Esophagus muscularis mucosa (tissue), 4 donors: ENCODE measurements at places on chromosomes 5 and 9. TPM values are rescaled to one million over a fixed set of nuclear protein-coding genes. Genes with fewer than 3 reads are reported as not detected.

DNA sequence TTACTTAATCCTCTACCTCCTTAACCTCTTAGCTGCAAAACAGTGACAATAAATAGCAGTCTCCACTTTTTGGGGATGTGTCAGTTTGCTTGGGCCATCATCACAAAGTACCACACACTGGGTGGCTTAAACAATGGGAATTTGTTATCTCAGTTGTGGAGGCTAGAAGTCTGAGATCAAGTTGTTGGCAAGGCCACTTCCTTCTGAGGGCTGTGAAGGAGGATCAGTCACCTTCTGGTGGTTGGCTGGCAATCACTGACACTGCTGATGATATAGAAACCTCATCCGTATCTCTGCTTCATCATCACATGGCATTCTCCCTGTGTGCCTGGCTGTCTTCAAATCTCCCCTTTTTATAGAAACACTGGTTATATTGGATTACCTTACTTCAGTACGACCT is 187.1 kb upstream of the TBC1D2 start:
- H3K27ac ChIP-seq = no peak overlapping the region
- peaks cover 4% of the 10 kb centered on the region for H3K27me3 ChIP-seq
- no peaks in the 10 kb centered on the region for H3K4me1 ChIP-seq
- no peak overlapping the region for H3K4me3 ChIP-seq
- DNase-seq = no peak

Gene ASPN
- 15.4 TPM for total RNA-seq

DNA sequence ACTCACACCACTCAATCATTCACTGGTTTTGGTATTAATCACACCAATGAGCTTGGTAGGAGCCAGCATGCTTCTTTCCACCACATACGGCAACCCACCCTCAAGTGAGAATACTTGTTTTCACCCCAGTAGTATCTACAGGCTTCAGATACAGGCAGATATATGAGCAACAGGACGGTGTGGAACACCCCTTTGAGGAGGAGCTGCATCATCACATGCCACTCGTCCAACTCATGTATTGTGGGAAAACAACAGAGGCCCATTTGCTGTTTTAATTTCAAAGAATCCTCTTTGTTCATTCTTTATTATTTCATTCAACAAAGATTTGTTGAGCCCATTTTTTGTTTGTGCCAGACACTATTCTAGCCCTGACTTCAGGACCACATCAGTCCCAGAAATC is 46.0 kb downstream of the RORB start:
- no peak overlapping the region for H3K4me3 ChIP-seq
- H3K27me3 ChIP-seq = no peaks in the 10 kb centered on the region
- no peaks in the 10 kb centered on the region for H3K4me1 ChIP-seq
- no peak for DNase-seq
- no peak overlapping the region for H3K27ac ChIP-seq

DNA sequence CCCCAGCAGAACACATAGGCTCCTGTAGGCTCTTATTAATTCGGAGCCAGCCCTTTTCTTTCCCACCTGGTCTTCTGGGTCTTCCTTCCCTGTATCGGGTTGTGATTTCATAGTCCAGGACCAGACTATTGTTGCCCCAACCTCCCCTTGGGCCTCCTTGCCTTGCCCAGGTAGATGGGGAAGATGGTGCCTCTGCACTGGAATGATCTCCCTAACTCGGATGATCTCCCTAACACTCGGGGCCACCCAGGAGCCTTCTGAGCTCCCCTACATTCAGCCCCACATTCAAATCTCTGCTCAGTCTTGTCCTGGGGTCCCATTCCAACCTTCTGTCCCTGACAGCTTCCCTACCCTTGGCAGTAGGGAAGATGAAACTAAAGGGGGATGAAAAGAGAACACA is 2.7 kb upstream of the IRF1 start:
- peaks cover 7% of the 10 kb centered on the region for H3K36me3 ChIP-seq
- DNase-seq = peak; percentile 45
- peaks cover 60% of the 10 kb centered on the region for H3K4me1 ChIP-seq
- no peak overlapping the region for H3K4me3 ChIP-seq
- no peak overlapping the region for H3K27ac ChIP-seq

Gene ARSB
- total RNA-seq = 103 TPM

DNA sequence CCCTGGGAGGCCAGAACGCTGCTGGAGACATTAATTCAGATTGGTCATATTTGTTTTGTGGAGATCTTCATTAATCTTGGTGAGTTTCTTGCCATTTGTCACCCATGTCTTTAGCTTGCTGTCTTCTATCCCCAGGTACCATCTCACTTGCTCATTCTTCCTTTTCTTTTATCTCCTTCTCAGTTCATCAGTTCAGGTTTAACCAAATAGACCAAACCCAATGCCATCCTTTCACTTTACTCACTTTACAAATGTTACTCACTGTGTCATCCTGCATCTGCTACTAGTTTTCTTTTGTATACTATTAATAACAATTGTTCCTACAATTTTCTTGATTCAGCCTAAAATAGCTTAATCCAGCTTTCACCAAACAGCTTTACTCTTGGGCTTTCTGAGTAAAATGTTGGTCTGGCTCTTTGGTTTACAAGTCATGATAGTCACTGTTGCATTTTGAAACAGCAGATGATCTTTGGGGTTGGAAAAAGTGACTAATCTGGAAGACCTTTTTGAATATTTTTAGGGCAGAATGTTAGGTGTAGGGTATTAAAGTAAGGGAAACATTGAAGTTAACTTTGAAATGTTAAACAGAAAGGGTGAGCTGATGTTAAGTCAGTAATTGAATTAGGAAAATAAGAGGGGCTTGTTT is 246.9 kb downstream of the ZSWIM6 start:
- H3K4me1 ChIP-seq = no peaks in the 10 kb centered on the region
- no peak overlapping the region for H3K4me3 ChIP-seq

DNA sequence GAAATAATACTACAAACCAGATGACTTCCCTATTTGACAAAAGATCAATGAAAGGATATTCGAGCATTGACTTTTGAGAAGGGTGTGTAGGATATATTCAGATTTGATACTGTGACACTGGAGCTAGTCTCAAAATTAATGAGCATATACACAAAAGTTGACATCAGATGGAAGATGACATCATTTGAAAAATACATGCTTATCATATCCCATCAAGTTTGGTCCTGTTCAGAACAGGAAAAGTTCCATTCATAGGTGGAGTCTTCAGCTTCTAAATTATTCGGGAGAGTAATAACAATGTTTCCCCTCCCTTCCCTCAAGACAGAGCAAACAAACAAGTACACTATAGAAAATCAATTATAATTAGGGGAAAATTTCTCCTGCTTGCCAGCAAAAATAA is 348.3 kb downstream of the NDUFS4 start:
- no peak overlapping the region for H3K27ac ChIP-seq
- H3K27me3 ChIP-seq = no peaks in the 10 kb centered on the region
- H3K36me3 ChIP-seq = no peaks in the 10 kb centered on the region
- no peak overlapping the region for H3K4me3 ChIP-seq
- DNase-seq = no peak
- H3K4me1 ChIP-seq = no peaks in the 10 kb centered on the region

Gene GABBR2
- 0.17 TPM for total RNA-seq

DNA sequence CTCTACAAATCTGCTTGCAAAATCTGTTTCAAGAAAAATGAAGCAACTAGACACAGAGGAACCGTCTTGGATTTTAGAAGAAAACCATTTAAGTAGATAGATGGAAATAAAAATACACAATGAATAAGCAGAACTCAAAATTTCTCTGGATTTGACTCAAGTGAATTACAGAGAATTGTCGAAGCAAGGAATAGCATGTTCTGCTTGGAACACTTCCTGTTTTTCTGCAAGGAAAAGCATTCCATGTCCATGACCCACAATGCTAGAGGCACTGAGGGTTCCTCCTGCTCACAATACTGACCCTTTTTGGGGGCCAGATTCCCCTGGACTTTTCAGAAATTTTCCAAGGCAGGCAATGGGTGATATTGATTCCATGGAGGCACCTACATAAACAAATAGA is 29.8 kb downstream of the PRUNE2 start:
- no peaks in the 10 kb centered on the region for H3K36me3 ChIP-seq
- H3K4me1 ChIP-seq = peaks cover 4% of the 10 kb centered on the region
- H3K4me3 ChIP-seq = no peak overlapping the region
- no peak for DNase-seq
- H3K27me3 ChIP-seq = no peaks in the 10 kb centered on the region

GRCh38 chr9:18362901-18363685 is 110.9 kb upstream of the ADAMTSL1 start:
- no peaks in the 10 kb centered on the region for H3K27me3 ChIP-seq
- H3K4me3 ChIP-seq = no peak overlapping the region
- no peak for DNase-seq
- no peaks in the 10 kb centered on the region for H3K36me3 ChIP-seq

DNA sequence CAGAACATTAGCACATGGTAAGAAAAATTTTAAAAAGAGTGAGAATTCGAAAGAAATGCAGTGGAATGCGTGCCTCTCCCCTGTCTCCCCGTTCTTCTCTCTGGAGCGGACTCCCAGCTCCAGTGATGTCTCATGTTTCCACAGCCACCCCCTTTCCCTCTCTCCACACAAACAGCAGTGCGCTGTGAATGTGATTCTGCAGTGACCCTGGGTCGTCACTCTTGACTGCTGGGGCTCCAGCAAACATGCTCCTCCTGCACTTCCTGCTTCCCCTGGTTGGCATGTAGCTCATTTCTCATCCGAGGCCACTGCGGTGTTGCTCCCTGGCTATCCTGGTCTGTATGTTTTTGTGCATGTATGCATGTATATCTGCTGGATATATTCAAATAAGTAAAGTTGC is 13.3 kb downstream of the PHF2 start:
- no peaks in the 10 kb centered on the region for H3K27me3 ChIP-seq
- no peak overlapping the region for H3K27ac ChIP-seq

GRCh38 chr5:112529525-112529924 is 110.4 kb upstream of the EPB41L4A start:
- H3K27ac ChIP-seq = no peak overlapping the region
- no peak overlapping the region for H3K4me3 ChIP-seq
- no peak for DNase-seq
- no peaks in the 10 kb centered on the region for H3K36me3 ChIP-seq

- H3K36me3 ChIP-seq = no peaks in the 10 kb centered on the region
- no peak for DNase-seq
- H3K27ac ChIP-seq = no peak overlapping the region
- H3K27me3 ChIP-seq = no peaks in the 10 kb centered on the region
- no peak overlapping the region for H3K4me3 ChIP-seq
Observed at GRCh38 chr5:18720002-18720401, 1085.7 kb downstream of the TAF11L14 start.

GRCh38 chr5:96247097-96247701 is 185.8 kb downstream of the PCSK1 start:
- H3K27me3 ChIP-seq = no peaks in the 10 kb centered on the region
- peak overlapping the region; percentile 52 for H3K27ac ChIP-seq
- peaks cover 20% of the 10 kb centered on the region for H3K4me1 ChIP-seq
- H3K36me3 ChIP-seq = no peaks in the 10 kb centered on the region

DNA sequence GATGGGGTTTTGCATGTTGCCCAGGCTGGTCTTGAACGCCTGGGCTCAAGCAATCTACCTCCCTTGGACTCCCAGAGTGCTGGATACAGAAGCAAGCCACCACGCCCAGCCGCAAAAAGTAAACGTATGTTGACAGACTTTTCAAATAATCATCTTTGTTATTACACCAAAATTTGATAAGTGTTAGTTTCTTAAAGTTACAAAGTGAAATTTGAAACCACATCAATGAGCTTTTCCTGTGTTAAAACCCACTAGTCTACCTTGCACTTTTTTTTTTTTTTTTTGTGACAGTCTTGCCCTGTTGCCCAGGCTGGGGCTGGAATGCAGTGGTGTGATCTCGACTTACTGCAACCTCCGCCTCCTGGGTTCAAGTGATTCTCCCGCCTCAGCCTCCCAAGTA is 29.9 kb downstream of the SPACA9 start:
- H3K4me1 ChIP-seq = no peaks in the 10 kb centered on the region
- DNase-seq = no peak
- H3K4me3 ChIP-seq = no peak overlapping the region
- H3K27ac ChIP-seq = no peak overlapping the region
- H3K36me3 ChIP-seq = peaks cover 95% of the 10 kb centered on the region

Gene DNAI1
- total RNA-seq = not detected

DNA sequence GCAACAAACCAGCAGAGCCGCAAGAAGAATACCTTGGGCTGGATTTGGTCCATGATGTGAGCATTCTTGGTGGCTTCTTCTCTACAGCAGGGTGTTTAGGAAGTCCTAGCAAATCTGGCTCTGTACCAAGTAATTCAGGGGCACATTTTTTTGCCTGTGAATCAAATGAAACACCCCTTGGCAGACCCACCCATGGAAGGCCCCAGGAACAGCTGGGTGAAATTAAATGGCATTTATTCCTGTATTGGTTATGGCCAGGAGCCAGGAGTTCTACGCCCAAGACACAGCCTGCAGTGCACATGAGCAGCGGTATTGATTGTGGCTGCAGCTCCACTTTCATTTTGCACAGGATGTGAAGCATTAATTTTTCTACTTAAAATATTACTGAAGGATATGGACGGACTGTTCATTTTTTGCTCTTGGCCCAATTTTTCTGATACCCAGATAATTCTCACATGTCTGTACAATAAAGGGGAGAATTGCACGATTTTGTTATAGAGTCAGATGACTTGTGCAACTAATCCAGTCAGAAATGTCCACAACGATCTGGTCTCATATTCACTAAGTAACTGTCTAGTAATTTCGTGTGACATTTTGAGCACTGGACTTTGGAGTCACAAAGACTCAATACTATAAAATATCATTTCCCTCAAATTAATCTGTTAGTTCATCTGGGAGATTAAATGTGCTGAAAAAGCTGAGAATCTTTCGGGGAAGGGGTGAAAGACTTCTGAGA is 120.7 kb upstream of the APC start:
- no peaks in the 10 kb centered on the region for H3K27me3 ChIP-seq
- peak; percentile 89 for DNase-seq
- H3K4me1 ChIP-seq = no peaks in the 10 kb centered on the region
- H3K27ac ChIP-seq = no peak overlapping the region
- no peak overlapping the region for H3K4me3 ChIP-seq

GRCh38 chr5:135723491-135723890 is 111.0 kb upstream of the SLC25A48 start:
- H3K4me3 ChIP-seq = no peak overlapping the region
- H3K36me3 ChIP-seq = no peaks in the 10 kb centered on the region
- H3K27me3 ChIP-seq = no peaks in the 10 kb centered on the region
- no peak for DNase-seq
- H3K27ac ChIP-seq = no peak overlapping the region
- no peaks in the 10 kb centered on the region for H3K4me1 ChIP-seq

GRCh38 chr5:178289438-178289837 is 56.8 kb upstream of the PHYKPL start:
- H3K27ac ChIP-seq = no peak overlapping the region
- no peak for DNase-seq
- no peaks in the 10 kb centered on the region for H3K36me3 ChIP-seq
- no peak overlapping the region for H3K4me3 ChIP-seq
- no peaks in the 10 kb centered on the region for H3K27me3 ChIP-seq
- H3K4me1 ChIP-seq = no peaks in the 10 kb centered on the region
